ENCODE measurements at places on chromosomes 5 and 9.
A peak's percentile ranks its signal among the peaks of the same experiment; 100 is the strongest.

- peak; percentile 7 for DNase-seq
These were observed 141.0 kb downstream of the CDK5RAP2 start for GRCh38 chr9:120438836-120439546.

DNA sequence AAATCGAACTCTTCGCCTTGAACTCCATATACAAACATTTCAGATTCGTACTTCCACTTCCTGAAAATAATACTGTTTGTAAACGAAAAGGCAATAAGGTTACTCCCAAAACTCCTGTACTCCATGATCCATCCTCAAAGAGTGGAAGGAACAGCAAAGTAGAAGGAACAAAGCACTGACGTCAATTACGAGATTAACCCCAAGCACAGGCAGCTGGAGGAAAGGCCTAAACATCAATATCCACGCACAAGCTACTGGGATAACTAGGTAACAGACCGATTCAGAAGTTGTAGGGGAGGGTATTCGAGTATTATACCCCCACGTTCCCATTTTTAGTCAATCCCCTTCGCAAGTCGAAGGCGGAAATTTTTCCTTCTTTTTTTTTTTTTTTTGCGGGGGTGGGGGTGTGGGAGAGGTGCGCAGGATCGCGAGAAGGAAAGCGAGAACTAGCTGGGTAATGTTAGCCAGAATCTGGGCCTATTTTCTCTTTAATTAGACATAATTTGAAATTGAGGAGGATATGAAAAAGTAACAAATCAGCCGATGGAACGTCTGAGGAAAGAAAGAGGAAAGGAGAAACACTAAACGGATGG is 909 bp downstream of the AFF4 start:
- peak; percentile 64 for DNase-seq

DNA sequence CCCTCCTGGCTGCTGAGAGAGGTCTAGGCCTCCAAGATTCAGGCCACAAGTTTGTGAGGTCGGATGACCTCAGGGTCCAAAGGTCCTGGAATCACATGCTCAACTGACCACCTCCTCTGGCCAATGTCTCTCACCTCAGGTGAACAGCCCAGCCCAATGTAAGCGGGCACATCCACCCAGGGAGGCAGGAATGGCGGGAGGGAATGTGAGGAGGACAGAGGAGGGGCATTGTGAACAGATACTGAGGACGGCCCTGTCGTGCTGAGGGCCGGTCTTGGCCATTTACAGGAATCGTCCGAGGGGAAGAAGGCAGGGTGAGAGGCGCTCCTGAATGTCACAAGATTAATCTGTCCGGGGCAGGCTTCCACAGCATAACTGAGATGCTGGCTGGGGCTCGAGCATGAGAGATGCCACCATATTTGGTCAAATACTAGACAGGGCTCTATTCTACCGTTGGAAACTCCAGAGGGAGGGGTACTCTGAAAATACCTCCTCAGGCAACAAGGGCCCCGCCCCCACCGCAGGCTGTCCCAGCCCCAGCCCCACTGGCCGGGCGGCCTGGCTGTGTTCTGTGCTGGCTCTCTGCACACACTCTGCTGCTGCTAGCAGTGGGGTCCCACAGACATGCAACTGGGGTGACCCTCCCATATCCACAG is 1.5 kb upstream of the IL17B start:
- DNase-seq, result no peak

DNA sequence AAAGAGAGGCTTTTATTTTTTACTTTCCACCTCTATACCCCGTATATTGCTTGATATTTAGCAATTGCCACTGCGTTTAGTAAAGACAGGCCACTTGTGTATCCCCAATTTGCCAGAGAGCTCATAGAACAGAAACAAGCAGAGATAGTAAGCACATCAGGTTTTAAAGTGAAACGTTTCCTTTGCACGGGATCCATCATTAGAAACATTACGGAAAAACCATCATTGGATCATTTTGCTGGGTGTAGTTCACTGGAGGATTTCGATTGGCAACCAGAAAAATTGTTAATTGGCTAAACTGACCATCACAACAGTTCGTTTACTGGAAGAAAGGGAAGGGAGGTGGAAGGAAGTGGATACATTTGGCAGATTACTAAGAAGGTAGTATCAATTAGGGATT is 149.4 kb upstream of the STK32A start:
- no peak for DNase-seq

- peak; percentile 47 for DNase-seq
These were observed 138.4 kb upstream of the ZNF618 start for GRCh38 chr9:113737517-113738271.

DNA sequence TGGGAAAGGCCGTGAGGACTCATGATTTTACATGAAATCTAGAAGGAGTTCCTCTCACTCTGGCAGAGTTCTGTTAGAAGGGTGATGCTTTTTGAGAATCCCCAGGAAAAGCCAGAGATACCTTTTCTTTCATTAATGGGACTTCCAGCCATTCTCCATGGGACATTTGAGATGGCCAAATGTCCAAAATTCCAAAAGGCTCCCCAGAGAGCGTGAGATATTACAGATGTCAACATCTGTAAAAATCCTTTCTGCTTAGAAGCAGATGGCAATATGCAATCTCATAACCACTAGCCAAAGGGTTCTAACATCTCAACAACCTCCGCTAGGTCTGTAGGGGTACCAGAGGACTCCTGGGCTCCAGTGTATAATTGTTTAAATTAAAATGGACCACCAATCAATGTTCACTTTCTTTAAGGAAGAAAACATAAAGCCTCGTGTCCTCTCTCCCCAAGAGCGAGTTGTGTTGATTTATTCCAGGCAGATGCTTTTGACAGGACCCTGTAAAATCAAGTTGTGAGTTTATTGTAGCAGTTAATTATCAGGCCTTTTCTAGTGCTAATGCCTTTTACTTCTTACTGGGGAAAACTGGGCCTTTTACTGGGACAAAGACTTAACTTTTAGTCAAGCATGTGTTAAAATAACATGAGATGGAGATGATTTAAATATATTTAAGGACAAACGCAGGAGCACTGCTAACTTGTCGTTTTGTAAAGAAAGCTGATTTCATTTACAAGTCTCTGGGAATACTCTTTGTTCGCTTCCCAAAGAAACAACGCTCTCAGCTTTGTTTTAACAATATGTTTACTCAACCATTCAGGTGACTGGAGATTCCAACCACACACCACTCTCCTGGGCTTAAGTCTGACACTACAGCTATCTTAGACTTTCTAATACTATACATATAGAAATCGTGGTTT is 4.8 kb downstream of the GAS1 start:
- DNase-seq, result no peak

DNA sequence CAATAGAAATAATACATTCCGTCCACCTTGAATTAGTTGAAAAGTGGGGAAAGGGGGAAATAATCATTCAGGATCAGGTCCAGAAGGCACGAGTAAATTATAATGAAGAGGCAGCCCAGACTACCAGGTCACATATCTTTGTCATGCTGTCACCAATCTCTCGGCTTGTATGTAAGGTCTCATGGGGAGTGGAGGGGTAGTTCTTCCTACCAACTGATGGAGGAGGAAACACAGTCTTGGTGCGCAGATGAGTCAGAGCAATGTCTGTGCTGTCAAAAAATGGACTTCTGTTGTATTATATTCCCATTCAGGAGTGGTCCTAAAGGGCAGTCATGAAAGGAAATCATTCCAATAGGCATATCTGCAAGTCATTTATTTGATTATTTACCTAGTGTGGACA is 164.2 kb upstream of the PTGER4 start:
- no peak for DNase-seq

DNA sequence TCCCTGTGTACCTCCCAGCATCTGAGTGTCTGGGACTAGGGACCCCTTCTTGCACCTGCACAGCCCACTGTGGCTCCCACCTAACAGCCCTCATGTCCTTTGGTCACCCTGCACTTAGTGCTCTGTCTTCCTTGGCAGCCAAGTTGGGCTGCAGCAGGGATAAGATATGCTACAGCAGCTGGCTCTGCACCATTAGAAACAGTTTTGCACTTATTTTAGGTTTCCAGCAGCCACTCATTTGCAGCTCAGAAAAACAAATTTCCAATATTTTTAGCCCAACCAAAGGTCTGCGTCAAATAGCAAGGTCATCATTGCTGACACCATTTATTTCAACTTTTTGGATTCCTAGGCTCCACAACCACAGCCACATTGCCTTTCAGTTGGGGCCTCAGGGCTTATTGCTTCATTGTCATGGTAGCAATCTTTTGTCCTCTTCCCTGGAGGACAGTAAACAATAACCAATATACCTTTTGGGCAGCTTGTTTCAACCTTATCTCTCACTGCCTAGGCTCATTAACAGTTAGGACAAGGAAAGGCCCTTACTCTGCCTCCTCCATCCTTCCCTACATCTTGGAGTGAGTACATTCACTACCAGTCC is 263.9 kb downstream of the COX7C start:
- DNase-seq, result no peak

- peak; percentile 75 for DNase-seq
These were observed 83.0 kb downstream of the ZNF462 start for GRCh38 chr9:106945727-106946660.

- DNase-seq, result no peak
These were observed 642 bp downstream of the SV2C start for GRCh38 chr5:76083555-76084495.

Measured in AG10803 (cell line).